ENCODE measurements at places on chromosomes 16 and 17. TPM values are rescaled to one million over a fixed set of nuclear protein-coding genes. Genes with fewer than 3 reads are reported as not detected.

Gene RNF227
- total RNA-seq = 3.0 TPM

Gene CSH2
- not detected for total RNA-seq

Gene CAVIN1
- 643 TPM for total RNA-seq

Gene CEMP1
- not detected for total RNA-seq

Gene TBC1D3H
- total RNA-seq = not detected

Measured in aorta (tissue), 5 donors.